ENCODE measurements at places on chromosomes 7 and 10.

DNA sequence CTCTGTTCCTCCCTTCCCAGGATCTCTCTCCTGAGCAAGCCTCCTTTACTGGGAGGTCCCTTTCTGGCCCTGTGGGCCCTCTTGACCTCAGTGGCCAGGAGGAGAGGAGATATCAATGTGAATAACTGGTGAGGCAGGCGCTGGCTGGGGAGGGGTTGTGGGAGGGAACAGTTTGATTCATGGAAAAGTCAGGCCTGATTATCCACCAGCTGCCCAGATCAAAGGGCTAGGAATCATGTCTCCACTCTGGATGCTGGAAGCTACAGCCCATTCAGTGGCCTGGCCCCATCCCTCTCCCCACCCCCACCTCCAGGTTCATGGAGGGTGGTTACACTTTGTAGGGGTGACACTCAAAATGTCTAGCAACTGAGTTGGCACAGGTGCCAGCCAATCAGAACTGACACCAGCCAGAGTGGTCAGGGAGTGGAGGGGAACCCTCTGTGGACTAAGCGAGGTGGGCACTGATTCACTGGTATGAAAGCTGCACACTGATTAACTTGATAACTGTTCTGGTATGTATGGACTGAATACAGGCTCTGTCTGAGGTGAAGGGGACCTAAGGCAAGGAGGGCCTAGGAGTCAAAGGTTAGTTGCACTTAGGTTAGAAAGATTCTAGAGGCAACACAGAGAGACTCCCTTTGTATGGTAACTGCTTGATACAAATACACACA lies 4.8 kb downstream of the PRRT4 start:
- no peak for DNase-seq

GRCh38 chr10:85157206-85157605 lies 828.8 kb downstream of the CCSER2 start:
- no peak for DNase-seq

DNA sequence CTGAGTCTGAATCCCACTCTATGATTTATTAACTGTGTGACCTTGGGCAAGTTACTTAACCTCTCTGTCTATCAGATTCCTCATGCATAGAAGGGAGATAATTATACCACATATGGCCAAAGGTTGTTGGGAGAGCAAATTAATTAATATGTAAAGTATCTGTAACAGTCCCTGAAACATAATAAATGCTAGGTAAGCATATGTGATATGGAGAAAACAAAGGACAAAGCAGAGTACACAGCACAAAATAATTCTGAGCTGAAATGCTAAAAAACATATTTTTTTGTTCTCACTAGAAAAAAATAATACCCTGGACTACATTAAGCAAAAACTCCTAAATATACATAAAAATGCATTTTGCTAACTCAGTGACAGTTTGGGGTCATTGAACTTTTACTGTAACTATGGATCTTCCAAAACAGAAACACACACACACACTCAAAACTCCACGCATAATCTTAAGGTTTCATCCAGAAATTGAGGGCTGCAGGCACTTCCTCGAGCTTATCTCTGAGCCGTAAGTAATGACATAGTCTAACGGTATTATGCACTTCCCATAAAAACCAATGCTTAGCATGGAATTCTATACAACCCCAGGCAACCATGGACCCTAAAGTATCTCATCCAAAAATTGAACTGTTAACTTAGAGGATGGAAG lies 201.7 kb upstream of the PTN start:
- peak; percentile 6 for DNase-seq

GRCh38 chr7:25124465-25125136 lies 459 bp downstream of the CYCS start:
- peak; percentile 43 for DNase-seq

GRCh38 chr10:23081891-23082290 lies 13.5 kb upstream of the MSRB2 start:
- DNase-seq = peak; percentile 28

- peak; percentile 45 for DNase-seq
These were observed 133.2 kb downstream of the CUX1 start for GRCh38 chr7:101950450-101951119.

GRCh38 chr10:29158066-29158465 lies 130.8 kb upstream of the LYZL1 start:
- DNase-seq = no peak

Data from hematopoietic multipotent progenitor cell treated with erythropoietin and hydrocortisone succinate and interleukin-3 and kit ligand, for 6 days (in vitro differentiated cells).